ENCODE measurements at places on chromosomes 1 and 21.
A peak's percentile ranks its signal among the peaks of the same experiment; 100 is the strongest.

DNA sequence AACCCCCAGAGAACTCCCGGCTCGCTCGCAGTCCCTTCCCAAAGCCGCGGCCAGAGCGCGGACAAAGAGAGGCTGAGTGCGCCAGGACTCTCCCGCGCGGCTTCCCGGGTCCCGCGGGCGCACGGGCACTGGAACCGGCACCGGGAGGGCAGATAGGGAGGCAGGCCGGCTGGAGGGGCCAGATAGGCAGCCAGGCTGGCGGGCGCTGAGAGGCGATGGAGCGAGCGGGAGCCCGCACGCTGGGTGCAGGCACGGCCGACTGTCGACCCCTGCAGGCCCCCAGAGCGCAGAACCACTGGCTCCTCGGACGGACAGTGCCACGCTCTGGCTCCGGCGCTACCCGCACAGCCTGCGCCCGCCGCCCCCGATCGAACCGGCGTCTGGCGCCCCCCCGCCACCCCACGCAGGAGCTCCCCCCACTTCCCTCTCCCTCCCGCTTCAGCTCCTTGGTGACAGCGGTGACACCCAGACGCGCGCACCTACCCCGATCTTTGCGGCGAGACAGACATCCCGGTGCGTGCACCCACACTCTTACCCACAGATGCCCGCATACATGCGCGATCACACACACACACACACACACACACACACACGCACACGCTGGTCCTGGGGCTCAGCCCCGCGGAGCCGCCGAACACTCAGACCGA, 534 bp downstream of the SLC6A9 start:
- DNase-seq = peak; percentile 37

- DNase-seq = no peak
Measured at GRCh38 chr21:36322083-36322424, 2.1 kb downstream of the MORC3 start.

DNA sequence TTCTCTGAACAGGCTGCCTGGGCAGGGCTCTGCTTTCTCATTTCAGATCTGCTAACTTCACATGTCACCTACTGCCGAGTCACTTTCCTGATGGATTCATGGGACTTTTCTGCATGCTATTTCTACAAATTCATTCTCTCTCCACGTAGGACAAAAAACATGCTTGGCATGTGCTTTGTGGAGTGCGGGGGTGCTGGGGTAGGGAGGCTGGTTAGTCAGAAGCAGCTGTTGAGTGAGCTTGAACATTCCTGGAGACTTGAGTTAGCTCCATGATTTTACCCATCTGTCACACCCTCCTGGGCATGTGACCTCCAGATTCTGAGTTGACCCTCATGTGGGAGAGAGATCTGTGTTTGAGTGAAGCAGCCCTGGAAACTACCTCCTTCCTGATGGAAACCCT, 71.4 kb downstream of the UCK2 start:
- no peak for DNase-seq

DNA sequence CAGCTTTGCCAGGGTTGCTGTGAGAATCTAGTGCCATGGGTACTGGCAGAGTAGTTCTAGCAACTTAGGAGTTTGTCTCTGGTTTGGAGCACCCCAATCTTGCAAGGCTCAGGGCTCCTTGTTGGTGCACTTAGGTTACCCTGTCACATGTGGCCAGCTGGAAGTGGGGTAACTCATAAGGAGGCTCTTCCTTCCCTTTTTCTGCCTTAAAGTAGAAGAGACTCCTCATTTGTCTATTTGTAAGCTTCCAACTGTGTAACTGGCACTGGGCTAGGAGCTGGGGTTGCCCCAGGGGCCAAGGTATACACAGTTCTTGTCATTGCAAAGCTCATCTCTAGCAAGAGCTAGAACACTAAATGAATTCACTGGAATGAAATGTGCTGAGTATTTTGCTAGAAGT, 10.6 kb downstream of the MROH7 start:
- DNase-seq = no peak

GRCh38 chr21:29022166-29022565, 2.3 kb upstream of the USP16 start:
- no peak for DNase-seq

DNA sequence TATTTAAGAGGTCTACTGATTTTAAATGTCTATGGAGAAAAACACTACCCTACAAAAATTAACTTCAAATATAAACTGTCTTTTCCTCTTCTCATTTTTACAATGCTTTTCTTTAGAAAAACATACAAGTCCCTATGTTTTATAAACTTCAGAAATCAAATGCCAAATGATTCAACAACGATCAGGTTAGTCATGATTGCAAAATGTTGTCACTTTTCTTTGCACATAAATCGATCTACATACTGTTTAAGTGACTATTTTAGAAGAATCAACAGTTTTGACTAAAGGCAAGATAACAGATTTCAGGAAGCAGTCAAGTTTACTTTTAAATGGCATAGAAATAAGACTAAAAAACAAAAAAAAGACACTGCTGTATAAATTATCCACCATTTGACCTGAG, 168.7 kb downstream of the GPATCH2 start:
- no peak for DNase-seq

DNA sequence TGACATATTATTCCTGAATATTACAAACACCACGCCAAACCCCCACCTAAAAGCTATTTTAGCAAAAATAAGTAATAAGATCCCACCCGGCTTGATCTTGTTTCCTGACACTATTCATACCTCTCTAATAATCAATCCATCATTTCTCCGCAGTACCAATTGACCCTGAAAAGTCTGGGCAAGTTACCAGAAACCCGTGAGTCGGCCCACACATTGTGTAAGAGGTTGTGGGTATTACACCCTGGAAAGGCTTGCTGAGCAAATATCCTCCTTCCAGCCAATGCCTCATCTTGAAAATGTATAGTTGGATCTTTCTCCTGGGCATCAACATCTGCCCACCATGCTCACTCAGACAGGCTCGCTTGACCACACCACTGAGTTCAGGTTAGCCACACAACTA, 451.0 kb downstream of the TTLL7 start:
- DNase-seq = no peak

GRCh38 chr1:1614204-1614953, 921 bp upstream of the MIB2 start:
- peak; percentile 32 for DNase-seq

- peak; percentile 62 for DNase-seq
Measured at GRCh38 chr1:58815069-58815685, 31.3 kb upstream of the JUN start.

GRCh38 chr1:111211921-111212320, 11.5 kb upstream of the DENND2D start:
- no peak for DNase-seq

DNA sequence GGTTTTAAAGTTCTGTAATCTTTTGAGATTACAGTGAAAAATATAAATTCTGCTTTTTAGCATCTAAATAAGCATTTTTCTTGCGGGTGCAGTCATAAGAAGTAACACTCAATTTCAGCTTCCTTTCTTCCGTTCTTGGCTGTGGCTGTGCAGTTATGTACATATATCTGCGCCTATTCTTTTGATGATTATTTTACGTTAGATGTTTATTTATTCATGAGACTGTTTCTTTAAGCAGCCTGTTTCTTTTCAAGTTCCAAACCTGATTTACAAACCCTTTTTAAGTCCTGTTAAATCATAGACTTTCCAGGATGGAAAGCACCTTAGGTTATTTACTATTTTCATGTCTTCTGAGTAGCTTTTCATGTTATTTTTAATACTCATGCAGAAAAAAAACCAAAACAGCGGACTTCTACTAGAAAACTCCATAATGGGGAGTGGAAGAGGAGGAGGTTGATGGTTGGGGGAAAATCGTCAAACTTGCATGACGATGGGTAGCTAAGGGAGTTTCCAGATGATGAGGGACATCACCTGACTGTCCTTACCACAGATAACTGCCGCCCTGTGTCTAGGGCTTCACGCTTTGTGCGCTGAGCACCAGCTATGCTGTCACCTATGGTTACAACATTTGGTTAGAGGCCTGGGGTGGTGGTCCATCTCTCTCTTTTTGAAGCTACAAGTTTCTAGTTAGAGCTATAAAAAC, 2.6 kb downstream of the PRDM2 start:
- DNase-seq = no peak

DNA sequence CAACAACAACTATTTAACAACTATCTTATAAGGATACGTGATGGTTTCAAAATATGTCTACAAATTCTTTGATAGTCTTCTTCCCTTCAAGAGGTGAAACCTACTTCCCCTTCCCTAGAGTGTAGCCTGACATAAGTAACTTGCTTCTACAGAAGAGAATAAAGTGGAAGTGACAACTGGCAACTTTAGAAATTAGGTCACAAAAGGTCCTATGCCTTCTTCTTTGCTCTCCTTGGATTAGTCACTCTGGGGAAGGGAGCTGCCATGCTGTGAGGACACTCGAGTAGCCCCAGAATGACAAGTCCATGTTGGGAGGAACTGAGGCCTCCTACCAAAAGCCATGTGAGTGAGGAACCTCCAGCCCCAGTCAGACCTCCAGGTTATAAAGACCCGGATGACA, 19.2 kb downstream of the EFCAB14 start:
- DNase-seq = no peak

DNA sequence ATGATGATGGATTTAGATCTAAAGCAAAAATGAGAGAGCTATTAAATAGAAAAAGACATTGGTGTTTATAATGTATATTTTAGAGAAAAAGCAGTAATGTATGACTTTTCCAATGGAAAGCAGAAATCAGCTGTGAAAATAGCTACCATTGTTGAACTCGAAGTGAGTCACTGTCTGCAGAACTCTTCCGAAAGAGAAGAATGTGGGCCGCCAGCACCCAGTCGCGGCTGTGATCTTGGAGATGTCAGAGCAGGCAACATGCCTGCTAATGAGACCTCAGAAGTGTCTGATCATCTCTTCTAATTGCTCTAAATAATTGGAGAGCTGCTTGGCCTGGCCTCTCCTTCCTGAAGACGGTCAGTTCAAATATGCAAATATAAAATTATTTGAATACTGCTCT, 333.6 kb upstream of the RUNX1 start:
- DNase-seq = no peak

DNA sequence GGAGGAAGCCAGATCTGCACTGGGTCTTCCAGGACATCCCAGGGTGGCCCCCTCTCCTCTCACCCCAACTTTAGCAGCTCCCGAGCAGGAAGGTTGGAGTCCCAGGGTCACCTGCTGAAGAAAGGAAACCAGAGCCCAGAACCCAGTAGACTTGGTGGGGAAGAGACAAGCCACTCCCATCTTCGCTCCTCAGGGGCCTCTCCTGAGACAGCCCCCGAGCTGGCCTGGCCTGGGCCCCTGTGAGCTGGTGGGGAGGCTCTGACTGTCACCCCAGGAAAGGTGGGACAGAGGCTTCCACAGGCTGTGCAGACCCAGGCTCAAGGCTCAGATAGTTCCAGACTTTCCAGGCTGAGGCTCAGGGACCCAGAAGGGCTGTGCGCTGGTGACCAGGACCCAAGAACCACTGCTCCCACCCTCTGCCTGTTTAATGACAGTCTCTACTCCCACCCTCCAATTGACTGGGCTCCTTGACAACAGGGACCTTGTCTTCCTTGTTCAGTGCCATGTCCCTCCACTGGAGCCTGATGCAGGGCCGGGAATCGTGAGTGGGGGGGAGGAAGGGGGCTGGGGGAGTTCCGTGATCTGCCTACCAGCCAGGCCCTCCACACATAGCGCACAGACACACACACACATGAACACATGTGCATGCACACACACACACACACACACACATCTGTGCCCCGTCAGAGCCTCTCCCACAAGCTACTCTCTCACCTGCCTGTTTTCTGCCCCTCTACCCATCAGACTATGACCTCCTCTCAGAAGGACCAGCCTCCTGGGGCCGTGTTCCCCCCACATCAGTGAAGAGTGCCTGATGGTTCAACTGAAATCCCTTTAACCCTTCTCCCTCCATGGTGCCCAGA, 401.2 kb downstream of the MATN1 start:
- DNase-seq = no peak

GRCh38 chr1:225660544-225660946, 7.6 kb upstream of the ENAH start:
- no peak for DNase-seq

DNA sequence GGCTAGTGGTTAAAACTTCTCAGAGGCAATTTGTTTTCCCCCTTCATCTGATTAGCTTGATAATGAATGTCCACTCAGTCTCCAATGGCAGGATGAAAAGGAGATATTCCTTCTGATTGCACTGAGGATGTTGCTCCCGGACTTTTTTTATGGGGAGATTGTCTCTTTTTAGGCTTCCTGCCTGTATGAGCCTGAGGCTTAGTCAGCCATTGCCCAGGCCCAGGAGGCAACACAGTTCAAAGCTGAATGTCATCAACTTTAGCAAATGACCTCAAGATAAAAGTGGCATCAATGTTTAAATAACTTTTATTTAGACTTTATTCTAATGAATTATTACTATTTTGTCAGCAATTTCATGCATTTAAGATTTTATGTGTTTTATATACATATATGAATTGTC, 162.9 kb upstream of the PTBP2 start:
- DNase-seq = no peak

- no peak for DNase-seq
Measured at GRCh38 chr1:61626816-61627215, 98.1 kb downstream of the TM2D1 start.

DNA sequence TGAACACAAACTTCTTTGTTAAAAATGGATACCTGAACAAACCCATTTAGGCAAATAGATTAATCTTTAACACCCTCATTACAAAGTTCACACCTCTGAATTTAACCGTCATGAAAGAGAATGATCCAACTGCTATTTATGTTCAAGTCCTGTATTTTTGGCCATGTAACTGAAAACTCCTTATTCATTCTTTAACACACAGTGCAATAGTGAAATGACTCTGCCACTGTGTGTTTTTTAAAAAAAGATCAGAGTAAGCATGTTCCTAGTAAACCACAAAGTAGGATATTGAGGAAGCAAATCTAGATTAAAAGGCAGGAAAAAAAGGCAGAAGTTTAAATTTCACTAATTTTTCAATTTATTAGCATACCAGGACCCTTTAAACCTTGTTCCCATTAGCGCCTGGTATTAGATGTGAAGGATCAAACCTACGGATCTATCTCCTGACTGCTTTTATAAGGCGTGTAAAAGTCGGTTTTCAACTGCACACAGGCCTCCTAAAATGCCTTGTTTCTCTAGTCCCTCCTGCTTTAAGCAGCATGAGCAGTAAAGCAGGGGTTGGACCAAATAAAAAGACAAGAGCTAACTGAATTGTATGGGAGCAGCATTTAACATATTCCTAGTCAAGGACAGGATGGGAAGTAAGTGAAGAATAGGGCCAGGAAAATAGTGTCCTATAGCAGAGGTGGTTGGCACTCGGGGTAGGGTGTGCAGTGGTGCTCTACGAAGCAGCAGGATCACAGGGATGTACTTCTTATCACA, 33.4 kb downstream of the NUCKS1 start:
- DNase-seq = no peak

- DNase-seq = no peak
Measured at GRCh38 chr1:186271032-186271431, 104.0 kb downstream of the TPR start.

GRCh38 chr21:31429506-31429905, 85.4 kb upstream of the TIAM1 start:
- DNase-seq = no peak

DNA sequence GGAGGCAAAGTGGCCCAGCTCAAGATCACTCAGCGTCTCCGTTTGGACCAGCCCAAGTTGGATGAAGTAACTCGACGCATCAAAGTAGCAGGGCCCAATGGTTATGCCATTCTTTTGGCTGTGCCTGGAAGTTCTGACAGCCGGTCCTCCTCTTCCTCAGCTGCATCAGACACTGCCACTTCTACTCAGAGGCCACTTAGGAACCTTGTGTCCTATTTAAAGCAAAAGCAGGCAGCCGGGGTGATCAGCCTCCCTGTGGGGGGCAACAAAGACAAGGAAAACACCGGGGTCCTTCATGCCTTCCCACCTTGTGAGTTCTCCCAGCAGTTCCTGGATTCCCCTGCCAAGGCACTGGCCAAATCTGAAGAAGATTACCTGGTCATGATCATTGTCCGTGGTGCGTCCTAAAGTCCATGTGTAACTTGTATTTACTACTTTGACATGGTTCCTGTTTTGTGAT, 2.7 kb downstream of the RBM15 start:
- no peak for DNase-seq

Data from SHP77 (cell line).